ENCODE measurements at places on chromosomes 12 and 14.

DNA sequence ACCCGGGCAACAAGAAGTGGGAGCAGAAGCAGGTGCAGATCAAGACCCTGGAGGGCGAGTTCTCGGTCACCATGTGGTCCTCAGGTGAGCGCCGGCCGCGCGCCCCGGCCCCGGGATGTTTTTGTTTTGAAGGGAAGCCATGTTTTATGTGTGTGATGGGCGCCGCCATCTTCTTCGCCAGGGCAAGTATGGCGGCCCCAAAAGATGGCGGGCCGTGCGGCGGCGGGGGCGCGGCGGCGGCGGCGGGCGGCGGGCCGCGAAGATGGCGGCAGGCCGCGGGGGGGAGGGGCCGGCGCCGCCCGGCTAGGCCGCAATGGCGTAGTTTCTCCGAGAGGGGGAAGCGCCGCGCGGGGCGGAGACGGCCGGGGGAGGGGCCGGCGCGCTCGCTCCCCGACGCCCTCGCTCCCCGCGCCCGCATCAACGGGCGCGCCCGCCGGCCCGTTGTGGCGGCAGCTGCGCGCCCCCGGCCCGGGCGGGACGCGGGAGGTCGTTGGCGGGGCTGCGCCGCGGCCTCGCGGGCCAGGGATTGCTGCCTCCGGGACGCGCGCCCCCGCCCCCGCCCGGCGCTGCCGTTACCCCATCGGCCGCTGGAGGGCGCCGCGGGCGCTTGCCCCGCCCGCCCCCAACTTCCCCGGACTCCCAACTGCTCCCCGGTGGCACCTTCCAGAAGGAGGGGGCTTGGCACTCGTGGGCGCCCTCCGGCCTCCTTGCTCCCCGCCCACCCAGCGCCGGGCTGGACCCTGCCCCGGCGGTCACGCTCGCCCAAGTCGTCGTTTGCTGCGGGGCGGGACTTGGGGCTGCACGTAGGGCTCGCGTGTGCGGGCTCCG, 1.1 kb downstream of the YY1 start:
- DNase-seq, result peak; percentile 62

DNA sequence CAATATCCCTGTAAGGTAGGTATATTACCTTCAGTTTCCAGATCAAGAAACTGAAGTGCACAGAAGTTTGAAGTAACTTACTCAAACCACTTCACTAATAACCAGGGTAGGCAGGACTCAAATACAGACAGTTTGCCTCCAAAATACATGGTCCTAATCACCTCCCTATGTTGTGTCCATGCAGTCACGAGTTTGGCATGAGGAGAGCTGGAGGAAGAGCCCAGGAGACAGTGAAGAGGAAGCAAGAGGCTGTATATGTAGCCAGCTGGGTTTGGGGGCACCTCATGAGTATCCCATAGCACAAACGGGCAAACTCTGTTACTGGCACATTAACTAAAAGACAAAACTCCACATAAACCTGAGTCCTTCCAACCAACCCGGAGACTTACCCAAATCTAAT, 79.2 kb downstream of the DUSP16 start:
- DNase-seq, result no peak

GRCh38 chr12:93387780-93388179, 10.1 kb downstream of the NUDT4 start:
- DNase-seq, result no peak

GRCh38 chr12:22409377-22410164, 75.1 kb upstream of the ST8SIA1 start:
- DNase-seq, result no peak

DNA sequence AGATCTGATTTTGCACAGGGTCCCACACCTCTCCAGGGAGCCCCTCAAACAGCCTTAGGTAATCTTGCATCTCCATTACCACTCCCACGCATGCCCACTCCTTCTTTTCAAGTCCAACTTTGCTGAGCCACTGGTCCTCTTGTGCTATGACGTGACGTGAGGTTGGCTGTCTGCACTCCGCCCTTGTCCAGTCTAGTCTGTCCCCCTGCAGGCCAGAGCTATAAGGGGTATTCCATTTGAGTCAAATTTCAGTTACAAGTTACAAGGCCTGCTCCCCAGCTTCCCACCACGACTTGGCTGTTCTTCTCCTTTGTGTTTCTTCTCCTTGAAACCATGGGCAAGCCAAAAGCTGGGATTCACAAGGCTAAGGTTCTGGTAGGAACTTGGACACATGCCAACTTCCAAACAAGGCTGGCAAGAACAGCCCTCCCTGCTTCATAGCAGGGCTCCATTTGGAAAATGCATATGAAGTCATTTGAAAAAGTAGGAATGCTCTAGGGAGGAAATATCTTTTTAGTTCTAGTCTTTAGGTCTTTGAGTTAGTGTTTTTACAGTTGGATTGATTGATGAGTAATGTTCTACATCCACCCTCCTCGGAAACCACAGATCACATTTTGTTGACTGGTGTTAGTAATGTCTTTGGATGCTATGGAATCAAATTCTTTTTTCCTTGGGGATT, 49.1 kb downstream of the KCNA1 start:
- DNase-seq, result no peak

DNA sequence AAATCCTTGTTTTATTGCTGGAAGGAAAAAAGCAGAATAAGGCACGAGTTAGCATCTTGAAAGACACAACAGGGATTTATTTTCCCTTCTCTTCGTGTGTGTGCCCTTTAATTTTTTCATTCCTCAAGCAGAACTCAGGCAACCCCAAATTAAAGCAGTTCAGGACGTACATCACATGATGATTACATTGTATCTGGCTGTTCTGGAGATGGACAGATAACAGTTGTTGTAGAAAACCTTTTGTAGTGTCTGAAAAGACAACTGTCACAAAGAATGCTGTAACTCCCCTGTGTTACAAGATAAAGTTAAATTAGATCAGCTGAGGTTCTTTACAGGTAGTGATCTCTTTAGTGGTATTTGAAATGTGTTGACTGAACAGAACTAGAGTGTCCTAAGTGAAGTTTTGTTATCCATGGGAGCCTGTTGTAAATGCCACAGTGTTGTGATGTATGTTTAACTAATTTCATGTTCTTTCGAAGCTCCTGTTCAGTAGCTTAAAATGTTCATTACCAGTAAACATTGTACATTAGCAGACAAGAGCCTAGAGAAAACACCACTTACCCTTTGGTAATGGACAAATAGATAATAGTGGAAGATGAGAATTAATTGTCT, 58.5 kb downstream of the TMTC2 start:
- DNase-seq, result no peak

GRCh38 chr14:104976198-104977007, 1.8 kb downstream of the AHNAK2 start:
- peak; percentile 64 for DNase-seq

DNA sequence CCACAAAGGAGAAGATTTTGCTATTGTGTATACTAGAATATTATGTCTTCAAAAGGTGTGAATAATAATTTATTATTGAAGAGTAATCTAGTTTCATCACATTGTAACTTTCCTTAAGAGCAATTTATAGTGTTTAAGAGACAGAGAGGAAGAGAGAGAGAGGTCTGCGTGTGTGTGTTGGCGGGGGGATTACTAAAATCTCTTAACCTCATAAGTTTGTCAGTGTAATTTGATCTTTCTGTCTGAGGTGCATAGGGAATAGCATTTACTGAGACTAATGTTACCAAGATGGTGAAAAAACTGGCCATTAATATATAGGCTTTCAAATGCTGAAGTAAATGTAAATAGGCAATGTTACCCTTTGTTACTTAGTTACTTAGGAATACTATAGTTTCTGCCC, 48.2 kb upstream of the BTG1 start:
- DNase-seq, result no peak

DNA sequence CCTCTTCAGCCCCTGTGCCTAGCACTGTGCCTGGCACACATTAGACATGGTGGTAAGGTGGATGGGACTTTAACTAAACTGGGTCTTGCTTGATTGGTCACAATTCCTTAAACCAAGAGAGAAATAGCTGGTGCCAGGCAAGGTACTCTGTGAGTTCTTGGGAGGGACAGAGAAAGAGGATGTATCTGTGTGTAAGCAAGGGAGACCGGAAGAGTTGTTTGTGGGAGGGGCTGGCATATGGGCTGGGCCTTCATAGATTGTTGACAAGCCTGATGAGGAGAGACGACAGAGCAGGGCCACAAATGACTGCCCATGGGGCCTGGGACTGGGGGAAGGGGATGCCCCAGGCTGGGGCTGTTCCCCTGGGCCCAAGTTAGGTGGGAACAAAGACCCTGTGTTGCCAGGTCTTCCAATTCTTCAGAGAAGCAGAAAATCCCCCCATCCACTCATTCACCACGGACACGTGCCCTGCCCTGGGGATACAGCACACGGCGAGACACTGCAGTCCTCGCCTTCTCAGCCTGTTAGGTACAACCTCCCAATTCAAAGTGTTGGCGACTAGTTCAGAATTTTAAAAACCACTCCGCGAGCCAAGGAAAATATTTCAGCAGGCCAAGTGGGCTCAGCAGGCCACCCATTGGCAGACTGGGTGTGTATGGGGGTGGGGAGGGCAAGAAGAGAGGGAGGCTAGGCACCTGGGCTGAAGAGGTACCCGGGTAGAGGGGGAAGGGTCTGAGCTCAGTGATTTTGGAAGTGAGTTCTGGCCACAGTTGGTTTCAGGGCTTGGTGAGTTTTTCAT, 11.4 kb upstream of the CYP46A1 start:
- no peak for DNase-seq

DNA sequence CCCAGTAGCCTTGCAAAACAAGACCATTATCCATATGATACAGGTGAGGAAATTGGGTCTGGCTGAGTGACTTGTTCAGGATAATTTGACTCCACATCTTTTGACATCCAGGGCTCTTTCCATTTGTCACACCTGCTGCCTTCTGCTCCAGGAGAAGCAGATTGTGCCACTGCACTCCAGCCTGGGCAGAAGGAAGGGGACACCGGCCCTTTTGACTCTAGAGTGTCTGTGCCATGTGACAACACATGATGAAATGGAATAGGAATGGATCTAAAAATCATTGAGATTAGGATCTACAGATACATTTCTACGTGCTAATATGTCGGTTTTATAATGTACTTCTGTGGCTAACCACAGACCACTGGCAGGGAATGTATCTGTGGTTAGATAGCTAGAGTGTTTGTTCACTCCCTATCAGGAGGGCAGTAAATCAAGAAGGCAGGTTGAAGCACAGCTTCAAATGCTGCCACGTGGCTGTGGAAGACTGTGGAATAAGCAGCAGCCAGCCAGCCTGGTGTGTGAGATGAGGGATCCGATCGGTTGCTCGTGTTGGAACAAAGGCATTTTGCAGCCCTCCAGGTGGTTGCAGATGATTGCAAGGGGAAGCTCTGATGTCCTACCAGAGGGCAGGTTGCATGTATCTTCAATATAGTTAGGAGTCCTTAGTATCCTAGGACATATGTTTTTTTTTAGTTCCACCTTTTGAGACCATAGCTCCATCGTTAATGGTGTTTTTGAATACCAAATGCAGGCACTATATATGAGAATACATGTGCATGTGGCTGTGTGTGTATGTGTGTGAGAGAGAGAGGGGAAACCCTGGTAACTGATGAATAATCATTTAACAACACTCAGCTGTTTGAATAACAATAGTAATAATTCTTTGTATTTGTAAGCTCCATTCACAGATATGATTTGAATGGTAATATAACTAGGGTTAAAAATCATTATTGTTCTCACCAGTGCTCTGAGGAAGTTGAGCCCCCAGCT, 28.6 kb downstream of the EML1 start:
- no peak for DNase-seq

DNA sequence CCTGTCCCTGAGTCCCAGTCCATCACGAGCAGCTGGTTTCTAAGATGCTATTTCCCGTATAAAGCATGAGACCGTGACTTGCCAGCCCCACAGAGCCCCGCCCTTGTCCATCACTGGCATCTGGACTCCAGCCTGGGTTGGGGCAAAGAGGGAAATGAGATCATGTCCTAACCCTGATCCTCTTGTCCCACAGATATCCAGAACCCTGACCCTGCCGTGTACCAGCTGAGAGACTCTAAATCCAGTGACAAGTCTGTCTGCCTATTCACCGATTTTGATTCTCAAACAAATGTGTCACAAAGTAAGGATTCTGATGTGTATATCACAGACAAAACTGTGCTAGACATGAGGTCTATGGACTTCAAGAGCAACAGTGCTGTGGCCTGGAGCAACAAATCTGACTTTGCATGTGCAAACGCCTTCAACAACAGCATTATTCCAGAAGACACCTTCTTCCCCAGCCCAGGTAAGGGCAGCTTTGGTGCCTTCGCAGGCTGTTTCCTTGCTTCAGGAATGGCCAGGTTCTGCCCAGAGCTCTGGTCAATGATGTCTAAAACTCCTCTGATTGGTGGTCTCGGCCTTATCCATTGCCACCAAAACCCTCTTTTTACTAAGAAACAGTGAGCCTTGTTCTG, 41.6 kb downstream of the DAD1 start:
- DNase-seq, result no peak

GRCh38 chr14:58794993-58795762, 157.4 kb downstream of the DACT1 start:
- no peak for DNase-seq

DNA sequence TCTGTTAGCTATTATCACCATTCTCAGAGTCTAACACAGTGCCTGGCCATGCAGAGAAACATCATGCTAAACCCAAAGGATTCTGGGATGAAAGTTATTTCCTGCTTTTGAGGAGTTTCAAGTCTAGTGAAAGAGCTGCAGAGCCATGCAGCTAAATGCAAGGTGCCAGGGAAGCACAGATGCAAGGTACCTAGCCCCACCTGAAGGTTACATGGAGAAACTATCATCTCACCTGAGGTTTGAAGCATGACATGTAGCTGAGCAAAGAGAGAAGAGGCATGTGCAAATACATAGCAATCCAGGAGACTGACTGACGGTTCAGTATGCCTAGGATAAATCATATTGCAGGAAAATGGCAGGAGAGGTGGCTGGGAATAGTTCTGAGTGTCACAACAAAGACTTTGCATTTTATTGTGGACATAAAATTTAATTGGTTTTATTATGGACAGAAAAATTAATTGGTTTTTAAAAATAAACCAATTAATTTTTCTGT, 170.4 kb downstream of the PRKD1 start:
- no peak for DNase-seq

DNA sequence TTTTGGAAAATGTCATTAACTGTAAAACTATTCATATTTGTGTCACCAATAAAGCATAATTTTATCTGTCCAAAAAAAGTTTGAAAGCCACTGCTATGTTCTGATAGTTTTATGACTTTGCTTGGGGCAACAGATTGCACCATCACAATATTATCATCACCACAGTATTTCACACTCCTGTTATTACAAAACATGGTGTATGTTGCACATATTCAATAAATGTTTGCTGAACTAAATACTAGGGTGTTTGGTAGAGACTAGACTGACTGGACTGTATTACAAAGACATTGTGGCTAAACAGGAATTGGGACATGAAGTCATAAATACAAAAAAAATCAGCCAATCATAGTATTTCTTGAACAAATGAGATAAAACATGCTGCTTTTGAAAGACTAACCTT, 55.1 kb downstream of the PAWR start:
- DNase-seq, result no peak

GRCh38 chr12:96864335-96864734, 42.7 kb upstream of the NEDD1 start:
- no peak for DNase-seq

DNA sequence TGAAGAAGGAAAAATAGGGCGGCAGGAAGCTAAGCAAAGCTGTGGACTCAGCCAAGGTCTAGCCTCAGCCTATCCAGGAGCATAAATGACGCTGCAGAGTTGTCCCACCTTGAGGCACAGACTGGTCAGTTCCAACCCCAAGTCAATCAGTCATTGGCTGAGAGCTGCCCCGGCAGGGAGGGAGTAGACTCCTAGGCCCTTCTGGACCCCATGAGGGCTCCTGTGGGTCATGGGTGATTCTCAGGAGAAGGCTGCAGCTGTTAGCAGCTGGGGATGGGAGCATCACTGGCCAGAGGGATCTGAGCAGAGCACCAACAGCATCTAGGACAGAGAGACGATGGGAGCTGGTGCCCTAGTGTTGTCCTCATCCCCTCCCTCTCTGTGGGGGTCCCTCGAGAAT, 51.8 kb upstream of the ESRRB start:
- DNase-seq, result no peak

- peak; percentile 89 for DNase-seq
Observed at GRCh38 chr14:92471919-92472318, 41.7 kb upstream of the RIN3 start.
